ENCODE measurements at places on chromosomes 13 and 19.
A peak's percentile ranks its signal among the peaks of the same experiment; 100 is the strongest.

DNA sequence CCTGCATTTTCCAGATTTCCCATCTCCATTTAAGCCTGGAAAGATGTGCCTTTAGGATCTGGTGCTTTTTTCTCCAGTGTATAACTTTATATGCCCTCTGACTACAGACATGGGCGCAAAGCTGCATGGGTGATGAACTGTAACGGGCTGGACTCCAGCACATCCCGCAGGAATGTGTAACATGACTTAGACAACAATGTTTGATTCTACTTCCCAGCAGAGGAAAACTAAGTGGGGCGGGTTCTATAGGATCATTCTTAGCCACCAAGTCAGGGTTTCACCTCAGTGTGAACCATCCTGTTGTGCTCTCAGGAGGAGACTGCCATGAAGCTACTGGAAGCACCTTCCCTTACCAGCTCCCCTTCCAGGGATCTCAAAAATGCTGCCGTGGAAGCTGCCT is 93.2 kb upstream of the SERP2 start:
- no peak for DNase-seq

DNA sequence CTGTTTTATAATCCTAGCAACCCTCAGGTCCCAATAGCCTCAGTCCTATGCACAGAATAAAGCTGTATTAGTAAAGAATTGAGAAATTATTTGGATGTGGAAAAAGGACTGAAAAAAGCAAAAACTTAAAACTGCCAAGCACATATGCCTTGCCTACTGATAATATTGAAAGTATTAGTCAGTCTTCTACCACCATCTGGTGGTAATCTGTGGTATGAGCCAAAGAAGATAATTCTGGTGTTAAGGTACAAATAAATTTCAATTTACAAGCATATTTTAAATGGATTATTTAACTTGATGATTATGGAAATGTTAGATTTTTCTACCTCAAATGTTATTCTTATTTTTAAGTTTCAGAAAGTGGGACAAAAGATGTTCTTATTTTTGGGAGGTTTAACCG is 460.3 kb upstream of the KLHL1 start:
- DNase-seq, result no peak

DNA sequence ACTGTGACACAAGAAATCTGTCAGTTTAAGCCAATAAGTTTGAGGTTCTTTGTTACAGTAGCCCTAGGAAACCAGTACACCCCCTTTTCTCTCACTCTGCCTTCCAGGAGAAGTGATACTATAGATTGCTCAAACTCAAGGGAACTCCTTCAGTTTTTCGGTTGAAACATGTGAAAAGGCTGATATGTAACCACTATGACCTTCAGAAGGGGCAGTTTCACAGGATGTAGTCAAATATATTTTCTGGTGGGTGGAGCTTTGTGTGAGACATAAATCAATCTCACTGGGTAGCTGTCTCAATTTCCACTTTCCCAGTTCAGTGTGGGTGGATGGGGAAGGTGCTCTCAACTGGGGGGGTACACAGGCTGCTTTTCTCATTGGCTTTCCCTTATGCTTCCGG is 41.7 kb downstream of the HTR2A start:
- no peak for DNase-seq

GRCh38 chr13:59303433-59303832 is 860.3 kb downstream of the DIAPH3 start:
- DNase-seq, result no peak

DNA sequence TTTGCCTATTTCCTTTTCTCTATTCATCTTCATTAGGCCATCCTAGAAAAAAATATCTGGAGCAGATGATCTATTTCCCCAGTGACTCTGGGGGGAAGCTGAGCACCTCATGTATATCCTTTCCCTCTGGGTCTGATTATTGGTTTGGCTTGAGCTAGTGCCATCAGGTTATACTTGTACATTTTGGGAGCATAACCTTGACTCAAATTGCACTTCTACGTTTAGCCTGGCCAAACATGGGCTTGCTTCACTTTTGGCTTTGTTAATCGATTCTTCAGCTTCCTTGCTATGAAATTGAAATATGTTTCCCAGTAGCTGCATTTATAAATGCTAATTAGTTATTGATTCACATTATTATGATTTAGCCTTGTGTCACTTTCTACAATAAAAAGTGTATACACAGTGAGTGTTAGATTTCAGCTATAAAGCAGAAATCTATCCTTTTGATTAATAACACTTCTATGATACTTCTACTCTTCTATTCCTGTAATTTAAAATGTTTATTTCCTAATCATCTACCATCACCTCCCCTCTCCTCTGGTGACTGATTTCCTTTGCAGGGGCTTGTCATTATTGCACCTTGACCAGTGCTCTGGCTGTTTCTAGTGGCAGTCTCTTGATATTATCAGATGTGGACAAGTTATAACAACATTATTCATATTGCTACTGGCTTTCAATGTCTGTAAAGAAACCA is 37.3 kb downstream of the TNFSF11 start:
- no peak for DNase-seq

GRCh38 chr19:47587295-47587694 is 14.3 kb upstream of the ZNF541 start:
- DNase-seq, result no peak

DNA sequence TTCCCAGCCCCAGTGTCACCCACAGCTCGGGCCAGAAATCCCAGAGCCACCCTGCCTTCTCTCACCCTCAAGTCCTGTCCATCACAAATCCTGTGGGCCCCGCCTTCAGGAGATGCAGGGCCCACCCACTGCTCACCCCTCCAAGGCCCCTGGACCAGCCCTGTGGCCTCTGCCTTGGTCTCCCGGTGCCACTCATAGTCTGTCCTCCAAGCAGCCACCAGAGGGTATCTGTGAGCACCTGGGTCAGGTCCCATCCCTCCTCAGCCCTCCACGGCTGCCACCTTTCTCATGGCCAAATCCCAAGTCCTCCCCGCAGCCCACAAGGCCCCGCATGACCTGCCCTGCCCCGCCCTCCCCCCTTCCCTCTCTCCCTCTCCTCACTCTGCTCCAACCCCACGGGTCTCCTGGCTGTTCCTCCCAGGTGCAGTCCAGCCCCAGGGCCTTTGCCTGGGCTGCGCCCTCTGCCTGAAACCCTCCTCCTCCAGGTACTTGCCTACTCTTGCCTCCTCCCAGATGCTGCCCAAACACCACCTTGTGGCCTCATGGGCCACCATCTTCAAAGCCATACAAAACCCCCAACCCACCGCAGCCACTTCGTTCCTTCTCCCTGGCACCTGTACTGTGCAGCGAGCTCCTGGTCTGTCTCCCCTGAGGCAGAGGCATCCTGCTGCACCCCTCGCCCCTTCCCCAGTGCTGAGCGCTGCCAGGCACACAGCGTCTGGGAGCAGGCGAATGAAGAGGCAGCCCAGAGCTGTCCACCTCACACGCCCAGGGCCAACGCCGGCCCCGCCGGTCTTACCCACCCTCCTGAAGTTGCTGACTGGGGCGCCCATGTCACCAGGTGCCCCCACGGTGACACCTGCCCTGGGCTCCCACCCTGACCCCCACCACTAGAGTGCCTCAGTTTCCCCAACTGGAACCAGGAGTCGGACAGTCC is 13.2 kb upstream of the UQCR11 start:
- DNase-seq, result no peak

GRCh38 chr13:95298971-95299621 is 2.2 kb downstream of the ABCC4 start:
- no peak for DNase-seq

GRCh38 chr19:18636969-18637629 is at the start of gene KLHL26:
Gene KLHL26, plus strand, starts transcription at chr19:18637028. Its CDS starts 27 bp downstream, at chr19:18637055.
- no peak for DNase-seq

- DNase-seq, result no peak
These were observed 1.1 kb upstream of the C19orf85 start for GRCh38 chr19:55465460-55466240.

GRCh38 chr13:43115141-43115540 is 91.8 kb downstream of the DNAJC15 start:
- no peak for DNase-seq

DNA sequence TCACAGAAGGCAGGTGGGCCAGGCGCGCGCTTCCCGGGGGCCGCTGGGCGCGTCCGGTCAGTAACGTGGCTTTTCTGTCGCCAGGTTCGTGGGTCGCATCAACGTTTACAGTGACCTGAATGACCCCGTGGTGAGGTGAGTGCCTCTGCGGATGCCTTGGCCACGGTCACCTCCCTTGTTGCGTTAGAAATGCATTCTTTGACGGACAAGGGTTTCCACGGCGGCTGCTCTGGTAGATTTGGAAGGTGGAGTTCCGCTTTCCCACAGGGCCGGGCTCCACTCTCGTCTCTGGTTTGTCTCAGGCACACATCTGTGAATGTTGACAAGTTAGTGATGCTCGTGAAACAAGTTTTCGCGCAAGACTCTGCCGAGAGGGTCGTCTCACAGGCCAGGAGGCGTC is 130.0 kb downstream of the ATP11A start:
- no peak for DNase-seq

DNA sequence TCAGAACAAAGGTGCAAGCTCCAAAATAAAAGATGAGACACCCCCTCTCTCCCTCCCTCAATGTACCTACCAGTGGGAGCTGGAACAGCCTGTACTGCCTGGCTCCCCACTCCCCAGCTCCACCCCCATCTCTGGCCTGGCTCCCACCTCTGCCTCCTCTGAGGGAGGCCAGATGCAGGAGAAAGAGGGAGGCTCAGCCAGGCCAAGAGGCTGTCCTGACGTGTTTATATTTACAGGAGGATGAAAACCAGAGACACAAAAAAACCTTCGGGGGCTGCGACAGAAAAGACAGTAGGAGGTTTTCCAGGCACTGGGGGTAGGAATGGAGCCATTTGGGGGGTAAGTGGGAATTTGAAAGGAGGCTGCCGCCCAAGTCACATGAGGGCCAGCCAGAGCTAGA is 19.7 kb downstream of the ARHGEF18 start:
- no peak for DNase-seq

DNA sequence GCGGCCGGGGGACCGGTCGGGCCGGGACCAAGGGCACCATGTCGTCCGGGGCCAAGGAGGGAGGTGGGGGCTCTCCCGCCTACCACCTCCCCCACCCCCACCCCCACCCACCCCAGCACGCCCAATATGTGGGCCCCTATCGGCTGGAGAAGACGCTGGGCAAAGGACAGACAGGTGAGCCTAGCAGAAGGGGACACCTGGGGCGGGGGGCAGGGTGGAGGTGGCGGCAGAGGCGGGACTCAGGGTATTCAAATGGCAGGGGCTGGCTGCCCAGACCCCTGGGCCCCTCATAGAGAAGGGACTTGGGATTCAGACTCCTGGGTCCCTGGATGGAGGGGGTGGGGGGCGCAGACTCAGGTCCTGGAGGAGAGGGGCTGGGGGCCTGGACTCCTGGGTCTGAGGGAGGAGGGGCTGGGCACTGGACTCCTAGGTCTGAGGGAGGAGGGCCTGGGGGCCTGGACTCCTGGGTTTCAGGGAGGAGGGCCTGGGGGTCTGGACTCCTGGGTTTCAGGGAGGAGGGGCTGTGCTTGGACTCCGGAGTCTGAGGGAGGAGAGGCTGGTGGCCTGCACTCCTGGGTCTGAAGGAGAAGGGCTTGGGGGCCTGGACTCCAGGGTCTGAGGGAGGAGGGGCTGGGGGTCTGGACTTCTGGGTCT is 735 bp downstream of the BRSK1 start:
- DNase-seq, result no peak

DNA sequence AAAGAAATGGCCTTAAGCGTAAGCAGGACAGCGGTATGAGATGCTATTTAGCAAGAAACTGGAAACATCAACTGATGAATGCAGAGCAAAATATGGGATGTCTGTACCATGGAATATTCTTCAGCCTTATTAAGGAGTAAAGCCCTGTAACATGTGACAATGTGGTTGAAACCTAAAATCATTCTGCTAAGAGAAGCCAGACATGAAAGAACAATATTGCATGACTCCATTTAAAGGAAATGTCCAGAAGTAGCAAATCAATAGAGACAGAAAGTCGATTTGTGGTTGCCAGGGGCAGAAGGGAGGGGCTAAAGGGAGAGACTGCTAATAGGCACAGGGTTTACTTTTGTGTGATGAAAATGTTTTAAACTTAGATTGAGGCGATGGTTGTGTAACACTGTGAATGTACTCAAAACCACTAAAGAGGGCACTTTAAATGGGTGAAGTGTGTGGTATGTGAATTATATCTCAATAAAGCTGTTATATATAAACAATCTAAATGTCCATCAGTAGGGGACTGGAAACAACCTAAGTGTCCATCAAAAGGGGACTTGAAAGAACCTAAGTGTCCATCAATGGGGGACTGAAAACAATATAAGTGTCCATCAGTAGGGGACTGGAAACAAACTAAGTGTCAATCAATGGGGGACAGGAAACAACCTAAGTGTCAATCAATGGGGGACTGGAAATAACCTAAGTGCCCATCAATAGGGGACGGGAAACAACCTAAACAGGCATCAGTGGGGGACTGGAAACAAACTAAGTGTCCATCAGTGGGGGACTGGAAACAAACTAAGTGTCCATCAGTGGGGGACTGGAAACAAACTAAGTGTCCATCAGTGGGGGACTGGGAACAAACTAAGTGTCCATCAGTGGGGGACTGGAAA is 45.4 kb downstream of the CCL25 start:
- DNase-seq, result no peak

- peak; percentile 83 for DNase-seq
These were observed 1.2 kb upstream of the JUNB start for GRCh38 chr19:12789904-12790619.

- no peak for DNase-seq
These were observed at the start of gene F7 for GRCh38 chr13:113105032-113105920. Gene F7, plus strand, starts transcription at chr13:113105791. Its CDS starts 51 bp downstream, at chr13:113105842.

- DNase-seq, result no peak
These were observed 1500.9 kb upstream of the SLC10A2 start for GRCh38 chr13:104567114-104567513.

GRCh38 chr13:51906581-51906980 is 44.8 kb downstream of the CCDC70 start:
- DNase-seq, result no peak

DNA sequence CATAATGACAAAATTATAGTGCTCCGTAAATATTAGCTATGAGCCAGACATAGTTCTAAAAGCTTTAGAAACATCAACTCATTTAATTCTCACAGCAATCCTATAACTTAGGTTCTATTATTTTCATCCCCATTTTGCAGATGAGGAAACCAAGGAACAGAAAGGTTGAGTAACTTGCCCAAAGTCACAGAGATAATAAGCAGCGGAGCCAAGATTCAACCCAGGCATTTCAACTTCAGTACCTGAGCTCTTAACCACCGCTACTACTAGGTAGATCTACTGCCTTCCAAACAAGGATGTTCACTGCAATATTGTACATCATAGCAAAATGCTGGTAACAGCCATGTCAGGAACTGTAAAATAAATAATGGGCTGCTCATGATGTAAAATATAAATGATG is 39.9 kb downstream of the ELF1 start:
- DNase-seq, result no peak

DNA sequence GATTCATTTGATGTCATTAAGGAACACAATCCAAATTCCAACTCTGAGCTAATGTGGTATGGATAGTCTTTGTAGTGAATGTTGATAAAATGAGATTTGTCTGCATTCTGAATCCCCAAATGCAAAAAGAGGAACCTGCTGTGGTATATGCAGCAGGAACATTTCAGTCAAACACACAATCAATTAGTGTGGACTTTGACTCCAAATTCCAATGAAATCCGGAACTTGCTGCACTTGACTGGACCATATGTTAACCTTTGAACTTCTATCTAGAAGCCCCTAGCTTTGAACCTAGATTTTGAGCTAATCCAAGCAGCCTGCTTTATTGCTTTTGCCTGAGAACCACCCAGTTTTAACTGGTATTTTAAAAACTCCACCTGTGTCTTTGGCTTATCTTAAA is 341.3 kb downstream of the SPRY2 start:
- DNase-seq, result no peak

- no peak for DNase-seq
These were observed 38.5 kb downstream of the USPL1 start for GRCh38 chr13:30656178-30656577.

Measured in stimulated activated CD4-positive, alpha-beta T cell treated with anti-CD3 and anti-CD28 coated beads, Interleukin-1b, Interleukin-23, amount 100 ng/mL, for 4 hours (primary cell).